Small intestine (tissue), 16 donors: ENCODE measurements at places on chromosomes 3 and 15. TPM values are rescaled to one million over a fixed set of nuclear protein-coding genes. Genes with fewer than 3 reads are reported as not detected.

Gene SUSD5
- 0.21 TPM for polyA plus RNA-seq

Gene CTXND1
- under 0.01 TPM for polyA plus RNA-seq

Gene FOXB1
- polyA plus RNA-seq = not detected

Gene UROC1
- not detected for polyA plus RNA-seq

Gene TTLL13
- polyA plus RNA-seq = 0.27 TPM

Gene ZBTB47
- 5.9 TPM for polyA plus RNA-seq

Gene RBMS3
- 4.8 TPM for polyA plus RNA-seq

Gene CNTN3
- not detected for polyA plus RNA-seq

Gene MCTP2
- polyA plus RNA-seq = 4.1 TPM

Gene SLC12A1
- polyA plus RNA-seq = 0.06 TPM

Gene WDR49
- 0.03 TPM for polyA plus RNA-seq

Gene ATP13A3
- polyA plus RNA-seq = 8.1 TPM

Gene GADL1
- polyA plus RNA-seq = not detected

Gene UBAP1L
- 4.2 TPM for polyA plus RNA-seq

Gene NR1I2
- 105 TPM for polyA plus RNA-seq

Gene GRK7
- not detected for polyA plus RNA-seq

Gene RETNLB
- polyA plus RNA-seq = not detected

Gene C3orf62
- polyA plus RNA-seq = 7.5 TPM

Gene HTR3E
- polyA plus RNA-seq = 1.8 TPM

Gene PAQR5
- 1.7 TPM for polyA plus RNA-seq

Gene DLEC1
- 0.89 TPM for polyA plus RNA-seq

Gene GOLGA6D
- polyA plus RNA-seq = not detected

Gene SGO1
- 2.2 TPM for polyA plus RNA-seq

Gene GHSR
- not detected for polyA plus RNA-seq

Gene HTR3D
- polyA plus RNA-seq = not detected

Gene SMAD6
- polyA plus RNA-seq = 19.5 TPM

Gene TLR9
- not detected for polyA plus RNA-seq

Gene C3orf49
- 0.21 TPM for polyA plus RNA-seq

Gene SEMA6D
- 14.6 TPM for polyA plus RNA-seq

Gene EID1
- polyA plus RNA-seq = 133 TPM

Gene IMPG2
- polyA plus RNA-seq = 0.04 TPM

Gene EFCAB12
- 0.27 TPM for polyA plus RNA-seq

Gene ACP3
- polyA plus RNA-seq = 1.1 TPM

Gene MAGEF1
- 40.3 TPM for polyA plus RNA-seq

Gene KNG1
- not detected for polyA plus RNA-seq

Gene MEIS2
- 13.2 TPM for polyA plus RNA-seq

Gene GOLGA8M
- polyA plus RNA-seq = not detected

Gene BMF
- 12.9 TPM for polyA plus RNA-seq

Gene TRAT1
- polyA plus RNA-seq = not detected

Gene PRICKLE2
- polyA plus RNA-seq = 2.5 TPM

Gene STRIT1
- polyA plus RNA-seq = 0.18 TPM

Gene IL12A
- 2.7 TPM for polyA plus RNA-seq
